Hindlimb muscle (tissue), 1 donor: ENCODE measurements at places on chromosomes 1 and 21.

DNA sequence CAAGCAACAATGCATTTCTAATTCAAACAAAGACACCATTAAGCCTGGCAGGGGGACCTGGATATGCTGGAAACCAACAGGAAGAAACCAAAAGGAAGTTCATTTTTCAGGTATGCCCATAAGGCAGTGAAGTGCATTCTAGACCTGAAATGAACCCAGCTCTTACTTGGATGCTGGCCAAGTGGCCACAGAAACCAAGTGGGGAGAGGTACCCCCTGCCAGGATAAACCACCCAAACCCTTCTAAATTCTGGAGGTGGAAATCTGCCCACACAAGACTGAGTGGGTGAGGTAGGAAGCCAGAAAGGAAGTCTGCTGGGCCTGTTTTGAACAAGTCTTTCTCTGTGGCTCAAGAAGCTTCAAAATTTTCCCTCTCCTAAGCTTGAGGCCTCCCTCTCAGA is 2.6 kb downstream of the CD5L start:
- DNase-seq: no peak

DNA sequence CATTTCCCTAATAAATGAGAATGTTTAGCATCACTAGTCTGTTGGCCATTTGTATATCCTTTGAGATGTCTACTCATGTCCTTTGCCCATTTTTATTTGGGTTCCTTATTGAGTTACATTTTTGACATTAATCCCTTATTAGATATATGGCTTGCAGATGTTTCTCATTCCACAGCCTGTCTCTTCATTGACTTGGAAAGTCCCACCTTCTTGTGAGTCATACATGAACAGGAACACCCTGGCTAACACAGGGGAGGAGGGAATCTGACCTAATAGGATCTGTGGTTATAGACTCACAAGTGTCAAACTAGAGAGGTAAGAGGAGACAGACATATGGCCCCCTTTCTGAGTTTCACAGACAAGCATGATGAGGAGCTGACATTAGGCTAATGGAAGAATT is 11.5 kb downstream of the ZP4 start:
- DNase-seq: no peak

DNA sequence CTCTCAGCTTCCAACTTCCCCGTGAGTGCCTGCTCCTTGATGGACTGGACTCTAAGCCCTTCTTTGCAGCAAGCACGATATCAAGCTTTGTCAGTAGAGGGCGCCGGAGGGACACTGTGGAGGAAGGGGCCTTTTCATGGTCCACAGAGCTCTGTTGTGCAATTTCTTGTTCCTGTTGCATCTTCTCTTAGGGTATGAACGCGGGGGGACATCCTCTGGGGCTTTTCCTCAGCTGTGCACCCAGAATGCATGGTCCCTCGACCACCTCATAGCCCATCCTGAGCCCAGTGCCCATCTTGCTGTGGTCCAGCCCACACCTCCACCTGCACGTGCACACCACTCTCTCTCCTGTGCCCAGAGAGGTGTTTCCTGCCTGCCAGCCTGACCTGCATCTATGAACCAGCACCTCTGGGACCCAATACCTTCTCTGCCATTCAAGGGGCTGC is 556.8 kb downstream of the PTPRU start:
- DNase-seq: peak; percentile 59

GRCh38 chr1:44642255-44642654 is 32.0 kb downstream of the TMEM53 start:
- no peak for DNase-seq

- no peak for DNase-seq
Measured at GRCh38 chr1:31238612-31238985, 1.1 kb downstream of the NKAIN1 start.

DNA sequence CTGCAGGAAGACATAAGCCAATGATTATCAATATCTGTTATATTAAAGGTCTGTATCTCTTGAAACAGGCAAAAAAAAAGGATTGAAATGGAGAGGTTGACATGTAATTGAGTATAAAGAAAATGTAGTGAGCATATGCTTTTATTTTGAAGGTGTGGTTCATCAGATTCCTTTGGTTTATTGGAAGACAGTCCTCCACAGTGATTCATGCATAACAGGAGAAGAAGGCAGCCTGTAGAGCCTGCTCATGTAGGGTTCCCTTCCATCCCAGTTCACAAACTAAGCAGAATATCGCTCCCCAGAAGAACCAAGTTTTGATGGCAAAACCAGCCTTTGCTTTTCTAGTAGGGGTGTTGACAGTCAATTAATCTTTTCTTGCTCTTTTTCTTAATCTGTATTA is 1016.8 kb upstream of the ADGRL4 start:
- DNase-seq: no peak

- DNase-seq: no peak
Measured at GRCh38 chr1:242034392-242034791, 35.5 kb upstream of the MAP1LC3C start.

DNA sequence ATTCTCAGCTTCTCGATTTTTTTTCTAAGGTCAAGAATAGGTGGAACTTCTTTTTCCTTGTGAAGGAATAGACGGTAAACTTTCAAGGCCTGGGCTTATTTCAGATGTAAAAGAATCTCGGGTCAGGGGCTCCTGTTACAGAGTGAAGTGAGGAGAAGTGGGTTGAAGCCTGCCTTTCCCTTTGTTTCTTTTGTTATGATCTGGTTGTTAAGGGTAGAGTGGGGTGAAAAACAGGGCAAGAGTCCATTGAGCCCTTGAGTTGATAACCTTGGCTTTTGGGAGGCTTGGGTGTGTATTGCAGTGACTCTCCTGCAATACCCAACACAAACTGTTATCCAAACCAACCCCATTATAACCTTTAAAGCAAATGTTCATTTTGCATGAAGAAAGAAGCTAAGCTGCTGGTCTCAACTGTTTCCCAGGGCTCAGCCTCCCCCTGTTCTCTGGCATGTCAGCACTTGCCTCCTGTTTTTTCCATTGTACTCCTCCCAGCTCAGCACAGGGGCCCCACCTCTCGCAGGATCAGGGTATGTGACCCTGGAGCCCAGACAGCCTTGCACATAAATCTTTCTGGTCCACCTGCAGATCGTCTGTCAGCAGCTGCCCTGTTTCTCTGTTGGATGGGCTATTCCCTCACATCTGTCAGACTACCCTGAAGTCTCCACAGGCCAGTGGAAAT is 102.4 kb downstream of the CACHD1 start:
- DNase-seq: no peak

DNA sequence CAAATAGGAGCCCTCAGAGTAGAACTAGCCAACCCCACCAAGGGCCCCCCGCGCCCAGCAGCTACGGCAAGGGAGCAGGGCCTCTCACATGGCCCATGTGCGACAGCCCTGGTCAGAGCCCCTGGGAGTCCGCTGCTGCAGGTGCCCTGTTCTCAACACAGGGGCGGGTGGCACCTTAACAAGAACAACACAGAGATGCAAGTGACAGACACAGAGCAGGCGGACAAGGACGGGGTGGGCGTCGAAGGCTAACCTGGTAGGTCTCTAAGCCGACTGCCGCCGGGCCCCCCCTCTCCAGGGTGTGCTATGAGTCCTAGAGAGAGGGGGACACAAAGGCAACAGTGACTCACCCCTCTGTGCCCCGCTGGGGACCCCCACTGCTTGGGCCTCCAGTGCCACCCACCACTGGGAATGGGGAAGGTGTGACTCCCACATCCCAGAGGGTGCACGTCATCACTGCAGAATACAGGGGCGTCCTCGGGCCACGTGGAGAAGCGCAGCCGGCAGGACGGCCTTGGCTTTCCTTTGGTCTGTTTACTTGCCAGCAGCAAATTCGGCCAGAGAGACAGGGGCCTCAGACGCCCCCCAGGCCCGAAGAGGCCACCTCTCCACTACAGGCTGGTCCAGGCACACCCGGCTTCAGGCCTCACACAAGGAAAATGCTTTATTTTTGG is 44.8 kb downstream of the PRDM15 start:
- DNase-seq: no peak

DNA sequence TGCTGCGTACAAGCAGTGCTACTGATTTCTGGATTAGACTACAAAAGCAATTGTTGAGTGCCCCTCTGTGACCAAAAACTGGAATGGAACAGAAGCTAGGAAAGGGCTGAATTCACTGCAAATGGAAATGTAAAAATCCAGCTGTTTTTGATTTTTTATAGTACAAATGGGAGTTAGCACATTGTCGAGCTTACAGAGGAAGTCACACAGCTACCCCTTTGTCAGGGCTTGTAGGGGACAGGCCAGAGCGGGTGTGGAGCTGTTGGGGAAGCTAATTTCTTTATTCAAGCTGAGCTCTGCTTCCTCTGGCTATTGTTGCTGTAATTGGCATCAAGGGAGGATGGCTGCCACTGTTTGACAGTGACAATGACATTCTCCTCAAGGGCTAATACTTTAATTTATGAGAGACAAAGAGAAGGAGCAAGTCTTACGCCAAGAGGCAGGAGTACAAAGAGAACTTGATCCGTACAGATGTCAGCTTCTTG is 96.1 kb downstream of the SLC35F3 start:
- DNase-seq: no peak

- no peak for DNase-seq
Measured at GRCh38 chr21:24941316-24942185, 665.7 kb downstream of the MRPL39 start.

DNA sequence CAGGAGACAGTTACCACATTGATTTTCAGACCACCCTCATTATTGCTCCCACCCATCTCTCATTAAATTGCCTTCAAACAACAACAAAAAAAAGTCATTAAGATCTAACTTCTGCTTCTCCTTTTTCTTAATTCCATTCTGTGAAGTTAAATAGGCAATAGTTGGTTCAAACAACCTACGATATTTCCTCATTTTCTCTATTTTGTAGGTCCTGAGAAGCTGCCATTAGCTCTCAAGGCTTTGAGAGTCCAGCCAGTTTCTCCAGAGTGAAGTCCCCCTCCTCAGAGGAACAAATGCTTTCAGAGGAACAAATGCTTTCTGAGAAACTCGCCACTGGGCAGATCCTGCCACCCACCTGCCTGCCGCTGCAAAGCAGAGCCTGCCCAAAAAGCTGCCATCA is 125.6 kb downstream of the ETS2 start:
- DNase-seq: no peak

DNA sequence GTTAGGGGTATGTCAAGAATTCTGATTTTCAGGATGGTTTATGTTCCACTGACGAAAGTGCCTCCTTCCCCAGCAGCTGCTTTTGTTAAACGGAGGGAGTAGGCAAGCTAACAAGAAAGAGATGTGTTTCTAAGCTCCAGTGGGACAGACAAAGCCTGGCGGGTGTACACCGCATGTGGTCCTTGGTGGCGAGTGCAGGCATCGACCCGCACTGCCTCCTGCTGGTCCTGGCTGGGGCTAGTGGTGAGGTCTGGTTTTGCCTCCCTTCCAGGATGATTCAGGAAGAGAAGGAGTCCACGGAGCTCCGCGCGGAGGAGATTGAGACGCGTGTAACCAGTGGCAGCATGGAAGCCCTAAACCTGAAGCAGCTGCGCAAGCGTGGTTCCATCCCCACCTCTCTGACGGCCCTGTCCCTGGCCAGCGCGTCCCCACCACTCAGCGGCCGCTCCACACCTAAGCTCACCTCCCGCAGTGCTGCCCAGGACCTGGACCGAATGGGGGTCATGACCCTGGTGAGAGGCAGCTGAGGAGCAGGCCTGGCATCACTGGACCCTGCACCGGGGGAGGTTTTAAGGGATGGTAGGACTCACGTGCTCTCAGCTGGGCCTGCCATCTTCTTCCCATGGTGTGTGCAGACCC is 29.0 kb downstream of the PPFIA4 start:
- no peak for DNase-seq

DNA sequence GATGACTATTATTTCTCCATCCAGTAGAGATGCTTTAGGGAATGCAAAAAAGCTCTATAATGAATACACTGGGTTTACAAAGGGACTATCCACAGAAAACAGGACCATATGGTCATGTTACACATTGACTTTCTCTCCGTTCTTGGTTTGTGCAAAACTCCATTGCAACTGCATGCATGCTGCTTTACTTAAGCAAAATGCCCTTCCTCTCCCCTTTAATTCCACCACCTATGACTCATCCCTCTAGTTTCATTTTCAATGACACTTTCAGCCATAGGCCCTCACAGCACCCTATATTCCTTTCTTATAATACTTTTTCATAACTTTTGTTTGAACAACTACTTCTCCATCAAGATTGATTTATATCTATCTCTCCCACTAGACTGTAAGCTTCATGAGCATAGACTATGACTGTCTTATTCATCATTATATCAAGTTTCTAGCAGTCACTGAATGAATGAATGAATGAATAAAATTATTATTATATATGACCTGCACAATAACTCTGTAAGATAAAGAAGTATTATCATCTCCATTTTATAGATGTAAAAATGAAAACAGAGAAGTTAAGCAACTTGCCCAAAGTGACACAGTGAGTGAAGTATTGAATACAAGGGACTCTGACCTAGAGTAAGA is 248.9 kb downstream of the PLPP3 start:
- DNase-seq: no peak

- DNase-seq: no peak
Measured at GRCh38 chr1:212892108-212892507, 34.0 kb downstream of the FLVCR1 start.

DNA sequence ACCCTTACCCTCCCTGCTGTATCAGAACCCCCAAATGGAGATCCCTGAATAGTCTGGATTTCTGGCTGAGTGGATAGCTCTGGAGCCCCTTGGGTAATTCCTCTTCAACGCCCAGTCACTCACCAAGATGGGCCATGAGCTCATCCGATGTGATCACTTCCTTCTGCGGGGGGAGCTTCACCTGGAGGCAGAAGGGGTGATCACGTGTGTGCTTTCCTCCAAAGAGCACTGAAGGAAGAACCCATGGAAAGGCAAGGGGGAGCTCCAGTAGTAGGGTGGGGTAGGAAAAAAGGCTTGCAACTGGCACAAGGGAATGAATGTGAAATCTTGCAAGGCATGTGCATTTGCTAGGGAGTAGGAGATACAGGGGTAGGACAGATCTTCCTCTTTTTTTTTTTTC is 5.1 kb downstream of the MINDY1 start:
- no peak for DNase-seq

GRCh38 chr1:192983349-192983980 is 75.7 kb downstream of the UCHL5 start:
- no peak for DNase-seq

GRCh38 chr1:11174261-11174942 is 14.8 kb upstream of the ANGPTL7 start:
- DNase-seq: no peak

DNA sequence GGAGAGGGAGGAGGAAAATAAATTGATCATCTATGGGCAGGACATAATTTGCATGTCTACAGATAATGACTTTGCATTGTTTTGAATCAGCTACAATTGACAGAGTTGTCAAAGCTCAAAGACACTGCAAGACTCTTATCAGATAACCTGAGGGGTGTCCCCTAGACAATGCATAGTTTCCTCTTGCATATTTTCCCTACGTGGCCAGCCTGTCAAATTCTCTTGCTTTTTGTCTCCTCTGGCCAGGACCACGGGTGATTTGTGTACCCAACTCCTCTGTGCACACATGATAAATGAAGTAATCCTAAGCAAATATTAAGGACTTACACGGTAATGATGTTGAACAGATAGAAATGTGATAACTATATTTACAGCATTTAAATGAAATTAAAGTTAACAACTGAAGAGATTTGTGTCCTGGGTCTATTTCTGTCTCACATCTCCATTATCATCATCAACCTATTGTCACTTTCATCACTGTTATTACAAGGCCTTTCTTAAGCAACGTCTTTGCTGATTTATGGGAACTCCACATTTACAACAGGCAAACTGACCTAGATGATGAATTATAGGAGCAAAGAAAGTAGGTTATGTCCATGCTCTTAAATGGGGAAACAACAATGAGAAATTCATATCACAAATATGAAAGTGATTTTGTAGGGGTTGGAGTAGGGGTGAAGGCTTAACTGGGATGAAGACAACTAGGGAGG is 18.8 kb downstream of the BATF3 start:
- DNase-seq: no peak

- DNase-seq: no peak
Measured at GRCh38 chr1:55418208-55419000, 203.2 kb upstream of the USP24 start.

GRCh38 chr1:109253803-109254620 is 4.7 kb downstream of the CELSR2 start:
- DNase-seq: peak; percentile 48
